ENCODE measurements at places on chromosomes 6 and 20.
A peak's percentile ranks its signal among the peaks of the same experiment; 100 is the strongest.

- no peak for DNase-seq
Measured at GRCh38 chr6:68779366-68779765, 144.3 kb downstream of the ADGRB3 start.

DNA sequence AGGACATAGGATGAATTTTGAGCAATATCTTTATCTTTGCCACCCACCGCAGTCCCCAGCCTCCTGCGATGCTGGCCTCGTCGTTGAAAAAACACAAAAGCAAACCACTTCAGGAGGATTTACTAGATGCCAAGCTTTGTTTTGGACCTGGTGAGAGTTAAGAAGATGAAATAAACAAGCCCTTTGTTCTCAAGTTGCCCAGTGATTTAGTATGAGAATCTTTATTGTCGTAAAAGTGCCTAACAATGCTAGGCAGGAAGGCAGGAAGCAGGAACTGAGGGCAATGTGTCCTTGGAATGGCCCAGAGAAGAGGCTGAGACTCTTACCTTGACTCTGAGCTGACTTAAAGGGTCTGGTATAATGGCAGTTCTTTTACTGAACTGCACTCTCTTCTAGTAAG, 116.0 kb downstream of the TRMT11 start:
- no peak for DNase-seq

- no peak for DNase-seq
Measured at GRCh38 chr6:36663504-36664446, 14.7 kb upstream of the CDKN1A start.

DNA sequence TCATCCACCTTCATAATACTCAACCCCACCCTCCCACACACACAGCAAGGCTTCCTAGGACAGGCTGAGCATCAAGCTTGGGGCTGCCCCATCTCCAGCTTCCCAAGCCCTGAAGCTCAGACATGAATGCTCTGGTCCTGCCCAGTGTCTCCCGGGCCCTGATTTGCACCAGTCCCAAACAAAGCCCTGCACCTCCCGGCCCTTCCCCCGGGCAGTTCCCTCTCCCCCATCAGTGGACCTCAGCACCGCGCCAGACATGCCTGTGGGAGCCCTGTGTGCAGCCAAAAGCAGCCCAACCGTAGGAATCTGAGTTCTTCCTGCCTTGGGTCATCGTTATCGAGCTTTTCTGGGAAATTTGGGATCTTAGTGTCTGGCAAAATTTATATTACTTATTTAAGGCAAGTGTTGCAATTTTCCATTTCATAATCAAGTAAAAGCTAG, 63.5 kb downstream of the THBS2 start:
- no peak for DNase-seq

DNA sequence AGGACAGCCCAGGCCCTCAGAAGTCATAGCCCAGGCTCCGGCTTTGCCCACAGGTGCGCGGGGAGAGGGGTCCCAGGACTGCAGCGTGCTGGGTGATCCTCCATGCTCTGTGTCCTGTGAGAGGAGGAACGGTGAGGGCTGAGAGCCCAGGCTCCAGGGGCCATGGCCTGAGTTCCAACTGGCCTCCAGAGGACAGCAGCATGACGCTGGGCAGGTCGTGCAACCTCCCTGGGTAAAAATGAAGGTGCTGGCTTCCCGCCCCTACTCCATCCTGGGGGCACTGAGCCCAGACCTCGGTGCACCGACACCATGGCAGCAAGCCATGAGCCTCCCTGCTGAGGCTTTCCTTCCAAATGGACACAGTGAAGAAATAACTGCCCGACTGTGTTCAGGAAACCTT, 305.4 kb downstream of the TAF4 start:
- DNase-seq = no peak

GRCh38 chr20:48951646-48952045, 30.1 kb downstream of the ARFGEF2 start:
- DNase-seq = no peak

GRCh38 chr6:160792708-160793107, 90.7 kb downstream of the PLG start:
- no peak for DNase-seq

DNA sequence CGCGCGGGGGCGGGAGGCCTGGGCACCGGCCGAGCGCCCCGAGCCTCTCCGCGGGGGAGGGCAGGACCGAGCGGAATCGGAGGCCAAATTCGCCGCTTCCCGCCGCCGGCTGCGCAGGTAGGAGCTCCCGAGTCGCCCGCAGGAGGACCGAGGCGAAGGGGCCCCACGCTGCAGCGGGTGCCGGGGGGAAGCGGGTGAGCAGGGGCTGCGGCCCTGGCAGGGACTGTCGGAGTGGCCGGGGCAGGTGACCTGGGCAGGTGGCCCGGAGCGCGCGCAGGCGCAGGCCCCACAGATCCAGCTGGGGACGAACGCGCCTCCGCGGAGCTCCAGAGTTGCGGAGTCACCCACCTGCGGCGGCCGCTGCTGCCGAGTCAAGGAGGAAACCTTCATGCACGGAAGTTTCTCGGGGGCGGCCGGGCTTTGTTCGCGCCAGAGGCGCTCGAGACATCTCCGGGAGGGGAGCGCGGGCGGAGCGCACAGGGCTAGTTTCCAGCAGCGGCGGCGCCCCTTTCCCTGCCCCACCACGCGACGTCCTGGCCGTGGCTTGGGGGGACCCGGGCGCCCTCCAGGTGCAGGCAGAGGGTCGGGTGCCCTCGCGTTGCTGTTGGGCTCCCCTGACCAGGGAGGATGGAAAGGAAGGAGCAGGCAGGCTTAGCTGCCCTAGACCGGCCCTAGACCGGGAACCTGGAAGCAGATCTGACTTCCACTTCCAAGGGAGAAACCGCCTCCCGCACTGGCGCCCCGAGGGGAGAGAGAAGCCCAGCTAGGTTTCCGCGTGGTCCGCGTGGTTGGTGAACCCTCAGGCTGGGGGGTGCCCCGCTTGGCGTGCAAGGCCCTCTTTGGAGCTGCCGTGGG, 590 bp downstream of the SLCO4A1 start:
- DNase-seq = peak; percentile 35

DNA sequence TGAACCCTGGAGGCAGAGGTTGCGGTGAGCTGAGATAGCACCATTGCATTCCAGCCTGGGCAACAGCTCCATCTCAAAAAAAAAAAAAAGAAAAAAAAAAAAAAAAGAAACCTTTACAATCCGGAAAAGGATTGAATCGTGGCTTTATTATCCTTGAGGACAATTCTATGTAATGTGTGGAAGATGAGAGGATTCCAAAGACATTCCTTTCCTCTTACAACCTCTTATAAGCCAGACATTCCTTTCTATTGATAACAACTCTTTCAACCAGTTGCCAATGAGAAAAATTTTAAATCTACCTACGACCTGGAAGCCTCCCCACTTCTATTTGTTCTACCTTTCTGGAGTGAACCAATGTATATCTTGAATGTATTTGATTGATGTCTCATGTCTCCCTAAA, 91.2 kb upstream of the EEF1E1 start:
- DNase-seq = no peak

- no peak for DNase-seq
Measured at GRCh38 chr20:50982363-50982762, 23.7 kb downstream of the MOCS3 start.

DNA sequence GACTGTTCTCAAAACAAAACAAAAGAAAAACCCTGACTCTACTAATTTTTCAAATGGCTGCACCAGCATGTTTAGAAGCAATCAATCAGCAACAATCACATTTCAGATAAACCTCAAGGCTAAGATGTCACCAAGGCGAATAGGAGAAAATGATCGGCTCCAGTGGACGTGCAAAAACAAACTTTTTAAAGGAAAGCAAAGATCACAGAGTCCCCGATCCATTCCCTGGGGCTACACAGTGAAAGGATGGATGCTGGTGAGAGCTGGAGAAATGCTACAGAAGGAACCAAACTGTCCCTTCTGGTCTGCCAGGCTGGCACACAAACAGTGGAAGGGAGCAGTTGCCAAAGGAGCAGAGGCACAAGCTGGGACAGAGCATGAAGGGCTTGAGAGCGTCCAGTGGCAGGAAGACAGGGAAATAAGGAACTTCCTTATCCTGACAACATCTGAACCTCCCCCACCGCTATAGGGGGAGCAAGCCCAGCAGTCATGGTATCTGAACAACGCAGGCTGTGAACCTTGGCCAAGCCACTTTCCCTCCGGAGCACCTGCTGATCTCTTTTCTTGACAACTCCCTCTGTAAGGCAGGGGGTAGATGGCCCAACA, 73.7 kb upstream of the HIVEP1 start:
- DNase-seq = no peak

- no peak for DNase-seq
Measured at GRCh38 chr6:98530732-98531131, 303.6 kb upstream of the POU3F2 start.

GRCh38 chr20:57069442-57069841, 197.0 kb downstream of the BMP7 start:
- no peak for DNase-seq

DNA sequence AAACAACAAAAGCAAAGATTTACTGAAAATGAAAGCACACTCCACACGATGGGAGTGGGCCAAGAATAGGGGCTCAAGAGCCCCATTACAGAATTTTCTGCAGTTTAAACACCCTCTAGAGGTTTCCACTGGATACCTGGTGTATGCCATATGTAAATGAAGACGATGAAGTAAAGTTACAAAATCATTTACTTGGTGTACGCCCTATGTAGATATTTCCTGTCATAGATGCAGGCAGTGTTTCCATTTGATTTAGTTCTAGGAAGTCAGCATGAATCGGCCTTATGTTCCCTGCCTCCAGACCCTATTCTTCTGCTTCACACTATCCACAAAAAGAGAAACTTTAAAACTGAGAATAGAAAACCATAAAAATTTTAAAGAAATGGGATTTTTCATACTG, 404.4 kb upstream of the GJE1 start:
- no peak for DNase-seq

DNA sequence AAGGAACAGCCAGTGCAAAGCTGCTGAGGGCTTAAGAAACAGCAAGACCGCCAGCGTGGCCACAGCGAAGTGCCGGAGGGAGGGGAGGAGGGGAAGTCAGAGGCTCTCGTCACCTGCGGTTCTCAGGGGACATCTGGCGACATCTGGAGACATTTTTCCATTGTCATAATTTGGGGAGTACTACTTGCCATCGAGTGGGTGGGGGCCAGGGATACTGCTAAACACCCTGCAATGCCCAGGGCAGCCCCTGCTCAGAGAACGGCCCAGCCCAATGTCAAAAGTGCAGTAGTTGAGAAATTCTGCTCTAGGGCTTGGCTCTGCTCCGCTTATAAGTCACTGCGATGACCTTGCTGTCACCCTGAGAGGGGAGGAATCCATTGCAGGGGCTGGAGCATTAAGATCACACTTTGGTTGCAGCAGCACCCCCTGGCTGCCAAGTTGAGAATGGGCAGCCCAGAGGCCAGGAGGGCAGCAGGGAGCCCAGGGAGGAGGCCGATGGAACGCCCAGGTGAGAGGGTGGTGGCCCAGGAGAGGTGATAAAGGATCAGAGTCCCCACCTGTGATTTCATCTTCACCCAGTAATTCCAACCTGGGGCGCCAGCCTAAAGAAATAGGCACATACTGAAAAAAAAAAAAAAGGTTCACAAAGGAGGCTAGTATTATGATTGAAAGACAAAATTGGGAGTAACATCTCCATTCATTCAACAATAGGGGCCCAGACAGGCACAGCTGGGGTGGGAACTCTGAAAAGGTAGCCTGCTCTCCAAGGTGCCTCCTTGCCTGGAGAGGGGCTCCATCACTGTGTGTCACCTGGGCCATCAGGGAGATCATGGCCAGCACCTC, 218.2 kb downstream of the BMP7 start:
- no peak for DNase-seq

DNA sequence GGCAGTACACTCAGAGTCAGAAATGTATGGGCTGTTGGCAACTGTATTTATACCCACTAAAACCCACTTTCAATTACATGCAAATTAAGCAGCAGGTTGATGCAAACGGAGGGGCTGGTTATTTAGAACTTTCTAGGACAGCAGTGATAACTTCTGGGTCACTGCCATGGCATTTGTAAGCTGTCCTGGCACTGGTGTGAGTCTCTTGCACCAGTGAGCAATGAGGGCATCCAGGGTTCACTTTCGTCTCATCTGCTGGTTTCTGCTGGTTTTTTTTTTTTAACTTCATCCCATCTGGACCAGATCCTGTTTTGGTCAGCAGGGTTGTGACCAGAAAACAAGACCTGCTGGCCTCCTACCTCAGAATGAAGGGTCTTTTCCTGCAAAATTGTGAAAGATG, 49.2 kb downstream of the CDH26 start:
- no peak for DNase-seq

- no peak for DNase-seq
Measured at GRCh38 chr6:105317607-105318533, 85.0 kb downstream of the PREP start.

DNA sequence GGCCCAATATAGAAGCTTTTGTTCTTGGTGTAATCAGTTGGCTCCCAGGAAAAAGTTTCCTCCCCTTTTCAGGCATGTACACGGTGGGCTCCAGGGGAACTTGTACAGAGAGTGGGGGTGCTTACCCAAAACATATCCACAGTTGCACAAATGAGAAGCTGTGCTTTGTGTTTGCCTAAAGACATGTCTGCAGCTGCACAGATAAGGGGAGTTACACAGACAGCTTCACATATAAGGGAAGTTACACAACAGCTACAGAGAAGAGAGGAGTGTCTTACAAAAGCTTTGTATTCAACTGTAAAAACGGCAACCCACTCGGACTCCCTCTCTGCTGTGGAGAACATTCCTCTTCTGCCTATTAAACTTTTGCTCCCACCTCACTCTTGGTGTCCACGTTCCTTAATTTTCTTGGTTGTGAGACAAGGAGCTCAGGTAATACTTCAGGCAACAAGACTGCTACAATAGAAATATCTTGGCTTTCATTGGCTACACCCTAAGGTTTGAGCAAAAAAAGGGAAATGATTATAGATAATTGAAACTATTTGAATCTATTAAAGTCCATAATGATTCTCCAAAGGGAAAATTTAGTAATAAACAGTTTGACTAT, 7.4 kb upstream of the PNRC1 start:
- DNase-seq = no peak

DNA sequence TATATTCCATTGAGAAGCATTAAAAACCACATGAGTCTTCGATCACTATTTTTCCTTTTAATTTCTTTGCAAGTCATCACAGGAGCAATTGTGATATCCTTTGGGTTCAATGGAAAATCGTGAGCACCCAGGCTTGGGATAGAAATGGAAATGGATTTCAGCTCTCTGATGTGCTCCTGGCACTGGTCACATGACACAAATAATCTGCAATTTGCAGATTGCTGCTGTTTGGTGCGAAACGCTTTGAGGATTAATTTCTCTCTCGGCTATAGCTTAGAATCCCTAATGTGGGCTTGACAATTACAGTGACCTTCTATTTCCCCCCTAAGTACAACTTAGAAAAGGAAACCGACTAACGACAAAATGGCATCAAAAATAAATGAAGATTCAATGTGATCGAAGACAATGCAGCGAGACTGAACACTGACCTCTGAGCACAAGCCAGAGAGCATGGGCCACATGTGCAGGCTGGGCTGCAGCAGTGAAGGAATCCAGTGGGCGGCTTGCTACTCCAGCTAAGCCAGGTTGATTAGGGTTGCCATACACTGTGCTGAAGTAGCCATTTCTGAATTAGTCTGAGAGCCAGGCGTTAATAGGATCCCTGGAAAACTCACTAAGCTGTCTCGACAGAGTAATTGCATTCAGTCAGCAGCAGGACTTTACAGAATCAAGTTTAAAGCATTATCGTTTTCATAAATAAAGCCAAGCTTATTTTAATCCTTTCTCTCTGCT, 301.8 kb upstream of the AGPAT4 start:
- no peak for DNase-seq

- no peak for DNase-seq
Measured at GRCh38 chr20:46520976-46521579, 7.7 kb upstream of the ZNF334 start.

- no peak for DNase-seq
Measured at GRCh38 chr6:97405818-97406409, 122.9 kb upstream of the MMS22L start.

Data from activated CD8-positive, alpha-beta memory T cell treated with anti-CD3 and anti-CD28 coated beads for 48 hours (primary cell).